Thoracic aorta (tissue), 2 donors: ENCODE measurements at places on chromosomes 16 and 17.

DNA sequence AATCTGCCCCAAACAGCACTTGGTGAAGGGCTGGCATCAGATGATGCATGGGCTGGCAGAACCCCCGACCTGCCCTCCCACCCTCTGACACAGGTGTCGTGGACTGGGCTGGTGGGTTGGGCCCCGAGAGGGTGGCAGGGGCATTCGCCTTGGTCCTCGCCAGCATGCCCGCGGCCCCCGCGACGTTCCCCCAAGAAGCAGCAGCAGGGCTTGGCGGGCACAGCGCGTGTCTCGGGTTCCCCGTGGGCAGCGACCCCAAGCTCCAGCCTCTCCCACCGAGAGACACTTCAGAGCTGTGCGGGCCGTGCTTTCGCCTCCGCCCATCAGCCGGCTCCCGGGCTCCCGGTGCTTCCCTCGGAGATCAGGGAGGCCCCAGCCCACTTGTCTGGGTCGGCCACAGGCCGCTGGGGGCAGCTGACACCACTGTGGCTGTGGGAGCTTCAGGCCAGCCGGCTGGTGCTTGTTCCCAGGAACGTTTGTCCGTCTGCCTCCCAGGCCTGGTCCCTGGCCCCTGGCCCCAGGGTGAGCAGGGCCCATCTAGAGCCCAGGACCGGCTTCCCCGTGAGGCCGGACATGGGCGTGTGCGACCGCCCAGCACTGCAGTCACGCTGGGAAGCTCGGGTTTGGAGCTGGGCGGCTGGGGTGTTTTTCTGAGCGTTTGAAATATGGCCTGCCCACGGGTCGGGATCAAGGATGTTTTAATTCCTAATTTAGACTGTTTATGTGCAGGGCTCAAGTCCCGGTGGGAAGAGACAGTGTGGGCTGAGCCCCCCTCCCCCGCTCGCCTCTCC lies 16.6 kb downstream of the CACNA1H start:
- no peak for DNase-seq
- H3K27ac ChIP-seq = peak overlapping the region; percentile 16
- no peaks in the 10 kb centered on the region for H3K27me3 ChIP-seq
- H3K4me1 ChIP-seq = peaks cover 8% of the 10 kb centered on the region
- H3K4me3 ChIP-seq = peak overlapping the region; percentile 41

GRCh38 chr16:56605475-56605874 lies 2.9 kb upstream of the MT2A start:
- no peak for DNase-seq
- peaks cover 27% of the 10 kb centered on the region for H3K4me1 ChIP-seq
- H3K27me3 ChIP-seq = no peaks in the 10 kb centered on the region
- peak overlapping the region; percentile 92 for H3K27ac ChIP-seq

DNA sequence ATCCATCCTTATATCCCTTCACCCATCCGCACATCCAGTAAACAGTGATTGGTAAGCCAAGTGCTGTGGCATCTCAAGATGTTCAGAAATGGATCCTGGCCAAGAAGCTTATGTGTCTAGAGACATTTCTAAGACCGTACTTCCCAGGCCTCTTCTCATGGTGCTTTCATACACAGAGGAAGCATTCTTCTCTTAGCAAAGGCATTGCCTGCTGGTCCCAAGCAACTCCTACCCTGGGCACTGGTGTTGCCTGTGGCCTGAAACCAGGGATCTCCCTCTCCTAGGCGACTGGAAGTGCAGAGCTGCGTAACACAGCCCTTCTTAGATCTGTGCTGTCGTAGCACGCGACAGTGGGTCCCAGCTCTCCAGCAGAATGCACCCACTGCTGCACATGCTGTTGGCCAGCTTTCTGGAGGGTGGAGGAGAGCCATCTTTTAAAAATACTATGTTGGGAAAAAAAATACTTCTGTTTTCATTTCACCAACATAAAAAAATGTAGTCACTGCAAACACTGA lies 182.9 kb downstream of the CCDC182 start:
- H3K27ac ChIP-seq = peak overlapping the region; percentile 49
- DNase-seq = no peak
- no peaks in the 10 kb centered on the region for H3K27me3 ChIP-seq
- H3K4me3 ChIP-seq = no peak overlapping the region
- H3K36me3 ChIP-seq = no peaks in the 10 kb centered on the region

GRCh38 chr17:78805301-78805700 lies 23.2 kb upstream of the CYTH1 start:
- DNase-seq = no peak
- H3K36me3 ChIP-seq = peaks cover 53% of the 10 kb centered on the region
- H3K4me3 ChIP-seq = no peak overlapping the region
- H3K27ac ChIP-seq = no peak overlapping the region

- no peak for DNase-seq
- no peaks in the 10 kb centered on the region for H3K27me3 ChIP-seq
- no peak overlapping the region for H3K27ac ChIP-seq
- no peak overlapping the region for H3K4me3 ChIP-seq
- H3K4me1 ChIP-seq = no peaks in the 10 kb centered on the region
- H3K36me3 ChIP-seq = no peaks in the 10 kb centered on the region
These were observed 9.3 kb upstream of the CARD14 start for GRCh38 chr17:80160536-80160935.

GRCh38 chr17:77886387-77886728 lies 72.1 kb upstream of the TNRC6C start:
- no peaks in the 10 kb centered on the region for H3K27me3 ChIP-seq
- no peak overlapping the region for H3K27ac ChIP-seq
- H3K36me3 ChIP-seq = no peaks in the 10 kb centered on the region
- no peak overlapping the region for H3K4me3 ChIP-seq
- H3K4me1 ChIP-seq = peaks cover 9% of the 10 kb centered on the region

DNA sequence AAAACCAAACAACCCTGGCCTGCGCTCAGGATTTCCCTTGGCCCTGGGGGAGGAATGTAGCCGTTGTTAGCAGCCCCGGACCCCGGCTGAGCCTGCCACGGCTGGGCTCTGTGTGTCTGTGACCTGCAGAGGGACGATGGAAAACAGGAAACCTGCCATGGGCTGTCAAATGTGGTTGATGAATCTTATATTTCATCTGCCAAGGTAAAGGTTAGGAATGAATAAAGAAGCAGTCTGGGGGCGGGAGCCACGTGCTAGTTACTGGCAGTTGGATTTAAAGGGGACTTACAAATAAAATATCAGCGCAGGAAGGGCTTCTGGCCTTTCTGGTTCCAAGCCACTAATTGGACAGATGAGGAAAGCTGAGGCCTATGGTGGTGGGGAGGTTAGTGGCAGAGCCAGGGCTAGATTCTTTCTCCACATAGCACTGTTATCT lies at the start of gene KRT23:
Gene KRT23, minus strand, starts transcription at position 263 of the 436 bp plus-strand sequence. CDS start 1,043 bp downstream, outside the sequence.
- no peaks in the 10 kb centered on the region for H3K36me3 ChIP-seq
- H3K27ac ChIP-seq = no peak within 1 kb of the TSS
- H3K4me3 ChIP-seq = no peak within 1 kb of the TSS
- H3K27me3 ChIP-seq = no peaks in the 10 kb centered on the region
- no peak for DNase-seq

GRCh38 chr16:89613954-89614459 lies 565 bp downstream of the DPEP1 start:
- no peaks in the 10 kb centered on the region for H3K27me3 ChIP-seq
- H3K4me3 ChIP-seq = no peak overlapping the region
- no peaks in the 10 kb centered on the region for H3K4me1 ChIP-seq
- DNase-seq = no peak
- no peak overlapping the region for H3K27ac ChIP-seq

DNA sequence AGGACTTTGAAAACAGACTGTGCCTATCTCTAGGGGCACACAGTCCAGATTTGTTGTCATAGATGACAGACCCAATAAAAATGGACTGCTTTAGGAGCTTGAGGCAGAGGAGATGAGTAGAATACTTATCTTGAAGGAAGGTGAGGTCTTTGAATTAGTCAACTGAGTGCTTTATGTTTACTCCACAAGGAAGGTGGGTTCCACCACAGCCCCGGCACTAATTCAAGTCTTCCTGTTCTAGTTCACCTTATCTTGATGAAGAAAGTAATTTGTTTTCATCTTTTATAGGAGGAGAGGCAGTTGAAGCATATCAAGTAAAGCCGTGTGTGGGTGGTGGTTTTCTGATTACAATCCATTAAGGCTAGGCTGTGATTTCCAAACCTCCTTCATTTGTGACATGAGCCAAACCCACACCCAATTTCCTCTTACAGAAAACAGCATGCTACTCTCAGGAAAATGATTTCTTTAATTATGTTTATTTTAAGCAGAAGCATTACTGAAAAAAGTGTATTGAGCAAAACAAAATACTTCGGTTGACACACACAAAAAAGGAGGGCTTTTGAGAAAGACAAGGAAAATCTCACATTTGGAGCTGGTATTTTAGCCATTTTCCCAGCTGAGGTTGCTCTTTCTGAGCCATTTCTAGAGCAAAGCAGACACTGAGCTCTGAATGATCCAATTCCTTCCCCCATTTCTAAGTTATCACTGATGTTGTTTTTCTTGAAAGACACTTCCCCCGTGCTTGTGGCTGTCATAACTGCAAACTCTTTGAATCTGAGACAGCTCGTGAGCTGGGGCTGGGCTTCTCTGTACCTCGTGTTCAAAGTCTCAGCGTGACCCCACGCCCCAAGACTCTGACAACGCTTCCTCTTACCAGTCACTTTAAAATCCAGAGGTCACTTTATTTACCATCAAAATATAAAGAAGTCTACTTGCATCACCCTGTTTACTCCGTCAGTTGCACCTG lies 35.4 kb downstream of the CDRT15 start:
- peaks cover 5% of the 10 kb centered on the region for H3K36me3 ChIP-seq
- no peak overlapping the region for H3K27ac ChIP-seq
- no peak for DNase-seq
- no peaks in the 10 kb centered on the region for H3K27me3 ChIP-seq

DNA sequence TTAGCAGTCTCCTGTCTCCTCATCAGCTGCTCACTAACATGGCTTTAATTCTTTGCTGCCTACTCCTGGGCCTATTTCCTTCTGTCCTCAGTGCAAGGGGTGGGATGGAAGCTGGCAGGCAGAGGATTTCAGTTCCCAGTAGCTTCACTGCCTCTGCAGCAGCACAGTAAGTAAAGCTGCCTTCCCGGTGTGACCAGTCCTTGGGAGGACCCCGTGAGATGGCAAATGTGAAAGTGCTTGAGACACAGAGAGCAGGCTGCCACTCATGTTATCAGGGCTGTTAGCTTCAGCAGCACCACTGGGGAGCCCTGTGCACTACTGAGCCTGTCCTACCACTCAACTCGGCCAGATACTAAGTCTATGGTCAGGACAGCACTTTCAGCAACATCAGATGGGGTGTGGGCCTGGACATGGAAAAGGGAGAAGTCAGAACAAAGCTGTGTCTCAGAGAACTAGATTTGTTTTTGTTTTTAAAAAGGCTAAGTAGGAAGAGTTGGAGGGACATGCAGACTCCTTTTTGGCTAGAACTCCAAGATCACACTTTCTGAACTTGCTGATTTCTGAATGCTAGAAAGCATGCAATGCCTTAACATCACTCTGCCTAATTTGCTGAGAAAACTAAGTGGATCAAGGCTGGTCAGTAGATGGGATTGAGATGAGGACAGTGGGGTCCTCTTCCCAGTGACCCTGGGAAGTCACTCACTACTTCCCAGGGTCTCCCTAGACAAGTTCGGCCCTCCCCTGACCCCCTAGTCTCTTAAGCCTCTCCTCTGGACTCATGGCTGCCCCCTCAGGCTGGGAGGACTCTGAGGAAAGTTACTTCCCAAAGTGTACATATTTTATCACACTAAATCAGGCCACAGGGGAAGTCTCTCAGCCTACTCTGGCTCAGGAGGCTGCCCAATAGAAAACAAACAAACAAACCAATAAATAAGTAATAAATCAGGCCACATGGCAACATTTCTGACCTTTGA lies 1.1 kb downstream of the ACSF2 start:
- H3K27me3 ChIP-seq = no peaks in the 10 kb centered on the region
- H3K4me1 ChIP-seq = peaks cover 10% of the 10 kb centered on the region
- no peaks in the 10 kb centered on the region for H3K36me3 ChIP-seq
- peak overlapping the region; percentile 48 for H3K27ac ChIP-seq
- peak overlapping the region; percentile 88 for H3K4me3 ChIP-seq

- no peak overlapping the region for H3K27ac ChIP-seq
- no peaks in the 10 kb centered on the region for H3K27me3 ChIP-seq
- no peak for DNase-seq
- no peaks in the 10 kb centered on the region for H3K4me1 ChIP-seq
- no peaks in the 10 kb centered on the region for H3K36me3 ChIP-seq
These were observed 136.6 kb upstream of the ELAC2 start for GRCh38 chr17:13154398-13154797.

DNA sequence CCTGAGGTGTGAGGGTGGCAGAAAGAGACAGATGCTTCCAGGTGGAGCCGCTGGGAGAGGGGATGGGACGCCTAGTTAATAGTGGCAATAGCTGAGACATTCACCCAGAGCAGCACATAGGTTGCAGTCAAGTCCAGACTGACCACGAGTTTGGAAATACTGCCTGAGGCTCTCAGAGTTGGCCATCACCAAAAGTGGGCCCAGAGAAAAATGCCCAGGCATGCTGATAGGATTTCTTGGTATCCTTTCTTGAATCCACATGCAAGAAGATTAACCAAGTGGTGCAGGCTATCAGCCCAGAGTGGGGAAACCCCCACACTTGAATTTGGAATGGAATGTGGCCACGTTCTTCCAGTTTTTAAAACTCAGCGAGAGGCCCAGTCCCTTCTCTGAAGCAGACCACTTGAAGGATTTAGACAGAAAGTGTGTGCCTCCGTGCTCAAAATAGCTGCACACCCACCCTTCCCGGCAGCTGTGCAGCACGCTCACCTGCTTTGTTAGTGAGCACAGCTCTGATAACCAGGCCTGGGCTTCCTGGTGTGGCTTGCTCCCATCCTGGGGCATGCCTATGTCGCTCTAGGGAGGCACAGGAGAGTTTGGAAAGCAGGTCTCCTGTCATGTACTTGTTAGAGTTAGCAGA lies 35.7 kb downstream of the PLD6 start:
- peaks cover 80% of the 10 kb centered on the region for H3K36me3 ChIP-seq
- no peak overlapping the region for H3K27ac ChIP-seq
- H3K4me3 ChIP-seq = no peak overlapping the region
- DNase-seq = no peak
- H3K27me3 ChIP-seq = no peaks in the 10 kb centered on the region
- H3K4me1 ChIP-seq = no peaks in the 10 kb centered on the region

GRCh38 chr16:12637002-12637401 lies 166.7 kb downstream of the CPPED1 start:
- H3K4me3 ChIP-seq = no peak overlapping the region
- H3K4me1 ChIP-seq = no peaks in the 10 kb centered on the region
- H3K27me3 ChIP-seq = no peaks in the 10 kb centered on the region
- H3K27ac ChIP-seq = no peak overlapping the region

DNA sequence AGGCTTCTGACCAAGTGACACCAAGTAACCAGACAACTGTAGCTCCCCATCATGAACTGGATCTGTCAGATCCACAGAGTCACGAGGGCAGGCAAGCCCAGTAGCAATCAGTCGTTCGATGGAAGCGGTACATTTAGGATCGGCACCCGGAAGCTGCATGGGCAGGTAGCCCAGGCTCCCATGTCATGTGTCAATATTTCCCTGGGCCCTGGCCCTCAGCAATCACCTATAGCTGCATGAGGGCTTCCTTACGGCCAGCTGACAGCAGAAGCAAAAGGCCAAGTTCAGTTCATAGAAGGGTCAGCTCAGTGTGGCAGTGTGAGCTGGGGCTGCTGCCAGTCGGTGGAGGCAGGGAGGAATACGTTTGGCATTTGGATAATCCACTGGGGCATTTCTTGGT lies 31.8 kb downstream of the MRPS23 start:
- no peaks in the 10 kb centered on the region for H3K27me3 ChIP-seq
- H3K27ac ChIP-seq = no peak overlapping the region
- H3K4me3 ChIP-seq = no peak overlapping the region
- no peak for DNase-seq
- H3K36me3 ChIP-seq = no peaks in the 10 kb centered on the region

GRCh38 chr16:73047536-73048291 lies at the start of gene ZFHX3:
Gene ZFHX3, minus strand, starts transcription at chr16:73048128. Its CDS starts 87,983 bp downstream, at chr16:72960145.
- peaks cover 87% of the 10 kb centered on the region for H3K4me1 ChIP-seq
- no peaks in the 10 kb centered on the region for H3K27me3 ChIP-seq
- no peaks in the 10 kb centered on the region for H3K36me3 ChIP-seq
- DNase-seq = no peak

- H3K4me3 ChIP-seq = no peak overlapping the region
- no peak for DNase-seq
- H3K36me3 ChIP-seq = no peaks in the 10 kb centered on the region
- H3K4me1 ChIP-seq = no peaks in the 10 kb centered on the region
These were observed 94.0 kb downstream of the SKAP1 start for GRCh38 chr17:48335858-48336500.
